Activated CD4-positive, alpha-beta T cell treated with anti-CD3 and anti-CD28 coated beads, Interleukin-2, amount 50 U/mL, for 48 hours (primary cell): ENCODE measurements at places on chromosomes 7 and 10.

DNA sequence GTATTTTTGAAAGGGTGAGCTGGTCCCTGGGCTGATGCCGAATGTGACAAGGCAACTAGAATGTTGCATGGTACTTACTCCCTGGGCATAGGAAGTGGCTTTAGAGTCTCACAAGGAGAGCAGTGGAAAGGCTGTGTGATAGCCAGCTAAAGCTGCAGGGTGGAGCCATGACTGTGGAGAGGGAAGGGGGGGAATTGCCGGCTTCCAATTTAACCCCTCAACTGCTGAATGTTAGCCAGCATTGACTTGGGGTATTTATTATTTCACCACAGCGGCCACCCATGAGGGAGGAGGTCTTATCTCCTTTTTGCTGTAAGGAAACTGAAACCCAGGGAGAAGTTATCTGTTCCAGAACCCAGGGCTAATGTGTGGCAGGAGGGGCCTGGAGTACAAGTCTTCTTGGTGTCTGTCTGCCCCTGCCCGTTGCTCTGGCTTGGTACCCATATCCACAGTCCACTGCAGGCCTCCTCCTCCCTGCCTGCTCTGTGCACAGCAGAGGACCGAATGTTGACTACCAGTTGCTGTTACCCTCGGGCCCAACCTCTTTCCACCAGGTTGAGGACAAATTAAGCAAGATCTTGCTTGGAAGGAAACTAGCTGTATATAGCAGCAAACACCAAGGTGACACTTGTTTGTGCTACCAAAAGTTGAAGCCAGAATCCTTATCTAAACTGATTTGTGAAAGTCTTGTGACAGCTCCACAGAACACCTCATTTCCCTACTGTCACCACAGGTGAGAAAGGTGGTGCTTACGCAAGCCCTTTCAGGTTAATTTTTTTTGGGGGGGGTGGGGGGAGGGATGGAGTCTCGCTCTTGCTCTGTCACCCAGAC is 37.6 kb downstream of the WBP1L start:
- DNase-seq, result no peak

DNA sequence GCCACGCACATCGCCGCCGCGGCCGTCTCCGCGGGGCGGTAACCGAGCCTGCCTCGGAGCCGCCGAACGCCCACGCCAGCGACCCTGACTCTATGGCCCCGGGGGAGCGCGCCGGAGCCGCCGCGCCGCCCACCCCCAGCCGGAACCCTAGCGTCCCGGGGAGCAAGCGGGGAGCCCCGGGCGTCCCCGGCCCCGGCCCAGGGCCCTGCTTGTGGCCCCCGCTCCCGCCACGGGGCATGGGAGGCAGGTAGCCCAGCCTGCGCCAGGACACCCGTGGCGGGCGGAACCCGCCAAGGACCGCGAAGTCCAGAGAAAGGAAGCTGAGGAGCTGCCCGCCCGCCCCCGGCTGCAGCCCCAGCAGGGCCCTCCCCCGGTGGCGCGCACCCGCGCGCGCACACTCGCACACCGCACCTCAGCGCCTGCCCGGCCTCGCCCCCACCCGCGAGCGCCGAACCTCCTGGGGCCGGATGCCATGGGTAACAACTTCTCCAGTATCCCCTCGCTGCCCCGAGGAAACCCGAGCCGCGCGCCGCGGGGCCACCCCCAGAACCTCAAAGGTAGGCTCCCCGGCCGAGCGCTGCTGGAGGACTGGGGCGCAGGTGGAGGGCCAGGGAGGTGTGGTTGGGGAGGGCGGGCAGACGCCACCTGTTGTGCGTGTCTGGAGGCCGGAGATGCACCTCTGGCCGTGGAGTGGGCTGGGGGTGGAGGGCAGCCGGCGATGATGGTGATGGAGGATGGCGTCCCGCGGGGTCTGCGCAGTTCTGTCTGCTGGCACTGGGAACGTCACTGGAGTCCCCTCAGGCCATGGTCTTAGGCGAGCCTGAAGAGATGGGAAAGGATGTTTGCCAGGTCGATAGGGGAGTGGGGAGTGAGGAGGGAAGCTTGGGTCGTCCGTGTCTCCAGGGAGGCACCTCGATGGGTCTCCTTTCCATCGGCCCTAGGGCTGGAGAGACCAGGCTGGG is 692 bp downstream of the NEURL1 start:
- no peak for DNase-seq

- DNase-seq, result no peak
These were observed 24.8 kb upstream of the ZNF32 start for GRCh38 chr10:43673471-43673870.

DNA sequence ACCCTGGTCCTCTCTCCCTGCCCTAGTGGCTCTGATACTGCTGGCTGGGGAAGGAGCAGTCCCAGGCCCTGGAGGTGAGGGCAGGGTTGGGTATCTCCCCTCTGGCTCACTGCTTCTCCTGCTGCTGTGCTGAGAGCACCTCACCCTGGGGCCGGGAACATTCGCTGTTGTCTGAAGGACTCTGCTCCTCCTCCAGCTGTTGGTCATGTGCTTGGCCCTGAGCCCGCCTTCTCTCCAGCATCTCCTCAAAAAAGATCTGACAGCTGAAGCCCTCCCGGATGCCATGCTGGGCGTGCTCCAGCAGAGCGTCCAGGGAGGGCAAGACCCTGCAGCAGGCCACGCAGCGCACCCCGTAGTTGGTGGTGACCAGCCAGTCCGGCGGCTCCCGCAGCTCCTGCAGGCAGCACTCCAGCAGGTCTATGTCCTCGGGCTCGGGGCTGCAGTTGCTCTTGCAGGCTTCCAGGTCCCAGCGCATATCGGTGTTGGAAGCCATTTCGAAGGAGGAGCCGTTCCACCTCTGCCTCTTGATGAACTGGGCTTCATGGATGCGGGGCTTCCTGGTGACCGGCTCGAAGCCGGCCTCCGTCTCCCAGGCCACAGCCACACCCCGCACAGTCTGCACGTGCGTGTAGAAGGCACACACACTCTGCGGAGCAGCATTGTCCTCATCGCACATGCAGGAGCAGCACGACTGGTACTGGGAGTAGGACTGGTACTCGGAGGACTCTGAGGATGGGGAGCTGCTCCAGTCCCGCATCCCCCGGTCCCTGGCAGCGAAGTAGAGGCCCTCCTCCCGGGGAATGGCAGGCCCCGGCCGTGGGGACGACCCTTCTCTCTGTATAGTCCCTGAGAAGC is 2.1 kb downstream of the FAM170B start:
- no peak for DNase-seq

DNA sequence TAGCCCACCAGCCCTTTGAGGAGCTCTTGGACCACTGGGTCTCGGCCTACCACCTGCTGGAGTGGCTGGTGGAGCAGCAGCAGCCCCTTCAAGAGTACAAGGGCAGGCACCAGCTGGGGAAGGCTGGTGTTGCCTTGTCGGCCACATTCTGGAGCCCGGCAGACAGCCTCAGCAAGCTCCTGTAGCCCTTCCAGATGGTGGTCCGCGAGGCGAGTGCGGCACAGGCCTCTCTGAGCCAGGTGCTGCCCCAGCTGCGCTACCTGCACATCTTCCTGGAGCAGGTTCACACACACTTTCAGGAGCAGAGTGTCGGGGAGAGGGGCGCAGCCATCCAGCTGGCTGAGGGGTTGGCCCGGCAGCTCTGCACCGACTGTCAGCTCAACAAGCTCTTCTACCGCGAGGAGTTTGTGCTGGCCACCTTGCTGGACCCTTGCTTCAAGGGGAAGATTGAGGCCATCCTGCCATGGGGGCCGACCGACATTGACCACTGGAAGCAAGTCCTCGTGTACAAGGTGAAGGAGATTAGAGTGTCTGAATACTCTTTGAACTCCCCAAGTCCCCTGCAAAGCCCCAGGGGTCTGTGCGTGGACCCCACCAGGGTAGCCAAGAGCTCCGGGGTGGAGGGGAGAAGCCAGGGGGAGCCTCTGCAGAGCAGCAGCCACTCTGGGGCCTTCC is 7.0 kb upstream of the ACTR3C start:
- no peak for DNase-seq

DNA sequence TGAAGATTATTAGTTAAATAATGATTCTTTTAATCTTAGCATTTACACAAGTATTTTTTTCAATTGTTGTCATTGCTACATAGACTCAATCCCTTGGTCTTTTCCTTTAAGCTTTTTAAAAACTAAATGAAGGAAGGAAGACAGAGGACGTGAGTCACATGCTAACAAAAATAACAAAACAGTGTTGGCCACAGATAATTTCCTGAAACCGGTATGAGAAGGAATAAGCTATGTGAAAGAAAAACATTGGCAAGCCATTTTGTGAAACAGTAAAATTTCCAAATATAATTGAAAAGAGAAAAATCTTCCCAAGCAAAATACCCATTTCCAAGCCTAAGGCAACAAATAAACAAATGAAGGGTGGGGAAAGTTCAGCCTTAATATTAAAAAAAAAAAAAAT is 223.0 kb downstream of the AHR start:
- DNase-seq, result no peak

DNA sequence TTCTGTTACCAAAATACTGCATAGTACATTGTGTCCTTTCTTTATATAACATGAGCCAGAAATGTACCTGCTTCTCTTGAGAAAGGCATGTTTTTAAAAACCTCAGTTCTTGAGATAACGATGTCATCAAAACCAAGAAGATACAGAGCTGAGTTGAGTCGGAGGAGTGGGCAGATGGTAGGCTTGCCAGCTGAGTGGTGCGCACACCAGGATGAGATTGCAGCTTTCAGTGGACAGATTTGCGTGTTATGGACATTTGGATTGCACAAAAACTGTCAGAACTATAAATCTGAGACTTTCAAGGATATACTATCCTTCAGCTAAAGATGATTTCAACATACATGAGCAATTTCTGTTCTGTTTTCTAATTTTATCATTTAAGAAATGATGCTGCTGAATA is 25.0 kb downstream of the PRKAR2B start:
- DNase-seq, result no peak

DNA sequence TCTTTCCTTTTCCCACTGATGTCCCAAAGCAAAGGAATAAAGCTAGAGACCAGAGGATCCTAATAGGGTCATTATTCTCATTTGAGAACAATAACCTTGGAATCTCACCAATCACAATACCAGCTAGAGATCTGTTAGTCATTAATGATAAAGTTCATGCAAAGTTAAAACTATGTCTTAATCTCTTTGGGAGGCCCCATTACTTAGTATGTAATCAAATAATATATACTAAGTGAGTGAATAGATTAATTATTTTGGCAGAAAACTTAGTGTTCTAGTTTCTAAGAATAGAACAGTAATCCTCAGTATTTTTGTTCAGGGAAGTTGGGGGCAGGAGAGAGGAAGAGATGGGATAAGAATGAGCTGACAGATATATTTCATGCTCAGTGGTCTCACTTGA is 227.2 kb downstream of the MTERF1 start:
- no peak for DNase-seq

GRCh38 chr7:2283074-2283473 is 31.2 kb downstream of the SNX8 start:
- no peak for DNase-seq

DNA sequence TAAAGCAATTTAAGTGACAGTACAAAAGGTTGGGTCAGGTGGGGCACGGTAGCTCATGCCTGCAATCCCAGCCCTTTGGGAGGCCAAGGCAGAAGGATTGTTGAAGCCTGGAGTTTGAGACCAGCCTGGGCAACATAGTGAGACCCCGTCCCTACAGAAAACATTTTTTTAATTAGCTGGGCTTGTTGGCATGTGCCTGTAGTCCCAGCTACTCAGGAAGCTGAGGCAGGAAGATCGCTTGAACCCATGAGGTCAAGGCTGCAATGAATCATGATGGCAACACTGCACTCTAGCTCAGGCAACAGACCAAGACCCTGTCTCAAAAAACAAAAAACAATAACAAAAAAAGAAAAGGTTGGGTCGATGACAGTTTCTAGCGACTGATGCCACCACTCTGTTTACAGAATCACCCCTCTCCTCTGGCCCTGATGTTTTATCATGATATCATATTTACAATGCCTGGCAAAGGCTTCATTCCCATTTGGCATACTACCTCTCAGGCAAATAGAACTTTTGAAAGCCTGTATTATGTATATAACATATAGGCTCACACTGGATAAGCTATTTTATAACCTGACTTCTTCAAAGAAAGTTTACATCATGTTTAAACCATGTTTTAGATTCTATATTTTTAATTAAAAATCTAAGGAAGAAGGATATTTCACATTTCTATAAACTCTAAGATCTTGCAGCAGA is 558 bp upstream of the ABCC2 start:
- DNase-seq, result no peak

- no peak for DNase-seq
These were observed 259.1 kb downstream of the PTPRN2 start for GRCh38 chr7:158328376-158329013.

GRCh38 chr10:124446830-124447750 is 2.7 kb downstream of the NKX1-2 start:
- no peak for DNase-seq

DNA sequence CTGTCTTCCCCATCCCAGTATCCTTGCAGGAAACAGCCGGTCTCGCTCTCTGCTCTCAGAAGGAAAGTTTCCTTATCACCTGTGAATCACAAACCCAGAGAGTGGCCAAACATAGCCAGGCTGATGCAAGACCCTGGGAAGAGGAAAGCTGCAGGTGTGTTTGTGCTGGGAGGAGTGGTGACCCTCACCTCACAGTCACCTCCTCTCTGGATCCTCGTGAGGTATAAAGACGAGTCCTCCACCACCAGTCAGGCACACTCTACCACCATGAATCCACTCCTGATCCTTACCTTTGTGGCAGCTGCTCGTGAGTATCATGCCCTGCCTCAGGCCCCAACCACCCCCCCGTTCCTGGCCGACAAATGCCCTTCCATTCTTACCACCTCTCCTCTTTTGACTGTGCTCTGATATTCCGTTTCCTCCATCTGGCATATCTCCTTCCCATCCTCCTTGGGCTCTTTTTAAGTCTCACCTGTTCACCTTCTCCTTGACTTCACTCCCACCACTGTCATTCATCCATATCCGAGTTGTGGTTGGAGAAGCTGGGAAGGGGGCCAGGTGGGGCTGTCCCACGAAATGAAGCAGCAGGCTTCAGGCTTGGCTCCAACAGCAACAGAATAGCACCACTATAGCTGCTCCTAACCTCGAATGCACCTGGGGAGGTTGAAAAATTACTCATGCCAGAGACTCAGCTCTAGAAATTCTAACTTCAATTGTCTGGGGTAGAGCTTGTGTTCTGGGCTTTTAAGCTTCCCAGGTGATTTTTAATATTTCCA is at the start of gene PRSS1:
TSS of gene PRSS1 (plus strand) at position 255 of the 776 bp plus-strand sequence. CDS start at position 268, 13 bp downstream.
- no peak for DNase-seq

- DNase-seq, result no peak
These were observed 326.6 kb upstream of the IGFBP3 start for GRCh38 chr7:46247664-46248063.

DNA sequence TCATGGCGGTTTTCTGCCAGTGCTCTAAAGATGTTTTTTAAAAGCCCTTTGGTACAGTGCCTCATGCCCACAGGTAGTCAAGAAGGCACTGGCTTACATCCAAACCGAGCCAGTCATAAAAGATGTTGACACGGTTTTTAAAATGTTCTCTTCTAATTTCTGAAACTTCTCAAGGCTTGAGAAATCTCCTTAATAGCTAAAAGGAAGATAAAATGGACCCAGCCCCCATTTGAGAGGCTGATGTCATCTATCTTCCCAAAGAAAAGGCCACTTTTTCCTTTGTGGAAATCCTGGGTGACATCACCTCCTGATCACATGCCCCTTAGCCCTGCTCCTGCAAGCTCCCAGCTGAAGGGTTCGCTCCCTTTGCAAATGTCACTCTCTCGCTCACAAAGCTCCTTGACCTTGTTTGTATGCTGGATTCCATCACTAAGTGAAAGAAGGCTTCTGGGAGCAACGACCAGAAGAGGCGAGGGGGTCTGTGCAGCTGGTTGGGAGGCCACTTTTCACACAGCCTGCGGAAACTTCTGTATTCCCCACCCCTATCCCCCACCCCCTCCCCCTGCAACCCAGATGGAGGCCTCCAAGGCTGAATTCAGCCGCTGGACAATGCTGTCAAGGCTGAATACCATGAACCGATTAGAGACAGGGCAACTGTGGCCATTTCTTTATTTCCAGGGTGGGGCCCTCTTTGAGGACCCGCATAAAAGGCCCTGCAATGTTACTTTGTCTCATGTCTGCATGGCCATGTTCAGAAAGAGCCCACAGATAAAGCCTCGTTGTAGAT is 122.8 kb downstream of the CUBN start:
- DNase-seq, result no peak
